ENCODE measurements at places on chromosomes 1 and 21. TPM values are rescaled to one million over a fixed set of nuclear protein-coding genes. Genes with fewer than 3 reads are reported as not detected.

DNA sequence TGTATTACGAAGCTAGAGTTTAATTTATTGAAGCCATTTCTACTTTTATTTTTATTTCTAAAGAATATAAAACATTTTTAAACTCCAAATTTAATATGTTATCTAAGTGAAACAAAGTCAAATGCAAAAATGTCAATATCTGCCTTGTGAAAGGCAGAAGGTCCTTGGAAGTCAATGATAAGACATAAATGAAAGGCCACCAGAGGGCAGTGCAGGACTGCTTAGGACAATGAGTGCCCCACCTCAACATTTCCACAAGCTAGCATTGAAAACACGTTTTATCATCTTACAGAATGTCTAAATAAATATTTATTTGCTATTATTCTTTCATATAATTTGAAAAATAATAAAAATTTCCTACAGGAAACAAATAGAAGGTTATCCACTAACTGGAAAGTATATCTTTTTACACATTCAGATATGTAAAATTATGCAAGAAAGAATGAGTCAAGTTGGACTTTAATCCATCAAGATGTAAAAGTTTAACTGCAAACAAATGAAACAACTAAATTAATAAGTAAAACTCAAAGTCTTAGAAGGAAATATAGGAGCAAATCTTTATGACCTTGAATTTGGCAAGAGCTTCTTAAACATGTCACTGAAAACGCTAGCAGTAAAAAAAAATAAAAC lies 140.1 kb upstream of the FMN2 start:
- peak; percentile 67 for DNase-seq

The SLC9C2 gene
- total RNA-seq, result not detected

The AADACL4 gene
- total RNA-seq, result not detected

GRCh38 chr1:46315669-46316403 lies 12.3 kb downstream of the UQCRH start:
- no peak for DNase-seq

DNA sequence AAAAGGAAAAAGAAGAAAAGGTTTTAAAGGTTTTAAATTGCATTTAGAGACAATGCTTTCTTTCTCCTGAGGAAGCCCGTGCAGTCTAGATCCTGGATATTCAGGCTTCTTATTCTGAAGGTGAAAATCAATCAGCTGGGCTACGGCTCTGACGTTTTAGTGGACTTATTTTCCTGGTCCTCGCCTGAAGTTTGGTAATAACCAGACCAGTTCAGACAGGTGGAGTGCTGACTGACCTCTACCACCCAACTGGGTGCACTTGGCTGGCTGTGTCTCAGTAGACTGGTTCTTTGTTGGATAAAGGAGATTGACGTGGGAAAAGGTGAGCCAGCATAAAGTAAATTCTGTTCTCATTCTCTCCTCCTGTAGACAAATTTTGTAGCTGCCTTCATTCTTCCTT lies 7.2 kb upstream of the ATP1A1 start:
- no peak for DNase-seq

The OR2T2 gene
- not detected for total RNA-seq

- no peak for DNase-seq
Observed at GRCh38 chr21:37368541-37369279, 2.1 kb downstream of the DYRK1A start.

The CENPL gene
- 33.1 TPM for total RNA-seq

GRCh38 chr1:208065862-208066261 lies 154.9 kb upstream of the CD34 start:
- no peak for DNase-seq

GRCh38 chr1:35426097-35426586 lies 131.1 kb downstream of the KIAA0319L start:
- no peak for DNase-seq

GRCh38 chr1:20153000-20153418 lies 13.9 kb downstream of the PLA2G2F start:
- peak; percentile 78 for DNase-seq

DNA sequence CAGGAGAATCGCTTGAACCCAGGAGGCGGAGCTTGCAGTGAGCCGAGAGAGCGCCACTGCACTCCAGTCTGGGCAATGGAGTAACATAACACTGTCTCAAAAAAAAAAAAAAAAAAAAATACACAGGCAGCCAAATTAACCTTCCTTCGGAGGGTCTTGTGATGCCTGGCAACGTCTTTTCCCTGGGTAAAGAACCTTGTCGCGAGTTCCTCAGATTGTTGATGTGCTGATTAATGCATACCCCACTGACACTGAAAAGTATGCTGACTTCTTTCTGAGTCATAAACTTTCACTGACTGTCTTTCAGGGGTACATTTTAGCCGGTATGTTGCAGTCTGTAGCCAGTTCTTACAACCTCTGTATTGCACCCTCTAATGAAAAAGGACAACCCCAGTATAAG lies 95.1 kb upstream of the SOD1 start:
- no peak for DNase-seq

The MX2 gene
- 2.1 TPM for total RNA-seq

DNA sequence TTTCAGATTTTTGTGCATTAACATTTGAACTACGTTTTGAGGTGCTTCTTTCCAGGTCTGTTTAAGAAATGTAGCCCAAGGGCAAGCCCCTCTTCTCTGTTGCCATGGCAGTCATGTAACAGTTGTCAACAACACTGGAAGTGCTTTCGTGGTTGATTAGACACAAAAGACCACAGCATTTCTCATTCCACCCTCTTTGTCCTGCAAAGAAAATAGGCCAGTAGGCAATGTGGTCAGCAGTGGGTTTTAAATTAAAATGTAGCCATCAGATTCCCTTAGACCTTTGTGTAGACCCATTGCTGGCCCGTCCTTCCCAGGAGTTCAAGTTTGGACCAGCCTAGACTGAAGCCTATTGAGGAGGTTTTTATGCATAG lies 35.4 kb downstream of the VANGL1 start:
- no peak for DNase-seq

DNA sequence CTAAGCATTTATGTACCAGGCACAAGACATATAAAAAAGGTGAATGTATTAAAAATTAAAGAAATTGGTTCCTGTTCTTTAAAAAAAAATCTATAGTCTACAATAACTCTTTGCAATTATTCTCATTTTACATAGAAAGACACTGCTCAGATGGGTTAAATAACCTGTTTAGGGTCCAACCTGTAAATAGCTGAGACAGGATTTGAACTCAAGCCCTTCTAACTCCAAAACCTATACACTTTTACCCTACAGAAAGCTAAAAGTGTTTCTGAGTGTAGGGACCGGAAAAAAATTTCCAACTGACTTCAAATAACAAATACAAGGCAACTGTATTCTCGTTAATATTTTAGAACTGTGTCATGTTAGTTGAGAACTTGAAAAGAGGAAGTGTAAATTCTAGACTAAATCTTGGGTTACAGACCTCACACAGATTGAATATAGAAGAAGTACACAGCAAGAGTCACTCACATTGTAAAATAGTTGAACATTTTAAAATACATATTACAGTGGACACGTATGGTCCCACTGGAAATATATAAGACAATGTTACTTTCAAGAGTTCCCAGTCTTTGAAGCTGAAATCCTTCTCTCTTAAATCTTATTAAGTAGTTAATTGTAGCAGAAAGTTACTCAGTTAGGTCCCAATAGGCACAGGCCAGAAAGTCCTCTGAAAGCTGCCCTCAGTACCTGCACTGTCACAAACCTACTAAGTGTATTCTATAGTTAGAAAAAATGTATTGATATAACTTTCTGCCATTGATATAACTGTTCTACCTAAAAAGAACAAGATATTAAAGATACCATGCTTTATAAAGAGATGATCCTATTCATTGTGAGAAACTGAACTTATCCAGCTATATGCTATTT lies 7.3 kb downstream of the EDEM3 start:
- no peak for DNase-seq

The SRP9 gene
- total RNA-seq, result 647 TPM

- no peak for DNase-seq
Observed at GRCh38 chr1:7253988-7254587, 468.8 kb downstream of the CAMTA1 start.

DNA sequence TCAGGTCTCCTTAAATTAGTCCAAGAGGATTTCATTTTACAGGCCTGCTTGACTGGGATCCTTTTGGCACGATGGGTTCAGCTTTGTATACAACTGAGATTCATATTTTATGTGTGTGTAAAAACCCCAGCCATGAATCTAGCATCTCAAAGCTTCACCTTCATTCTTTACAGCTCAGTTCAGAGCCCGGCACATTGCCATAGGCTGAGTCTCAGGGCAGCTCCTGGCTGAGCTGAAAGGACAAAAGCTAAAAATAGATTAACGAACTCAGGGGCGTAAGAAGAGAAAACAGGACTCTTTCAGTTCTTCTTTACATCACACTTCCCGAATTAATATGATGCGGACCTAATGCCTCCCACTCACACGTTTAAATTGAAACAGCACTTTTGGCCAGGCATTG lies 262.8 kb upstream of the PBX1 start:
- DNase-seq, result no peak

GRCh38 chr1:17212009-17212408 lies 7.1 kb downstream of the PADI1 start:
- no peak for DNase-seq

DNA sequence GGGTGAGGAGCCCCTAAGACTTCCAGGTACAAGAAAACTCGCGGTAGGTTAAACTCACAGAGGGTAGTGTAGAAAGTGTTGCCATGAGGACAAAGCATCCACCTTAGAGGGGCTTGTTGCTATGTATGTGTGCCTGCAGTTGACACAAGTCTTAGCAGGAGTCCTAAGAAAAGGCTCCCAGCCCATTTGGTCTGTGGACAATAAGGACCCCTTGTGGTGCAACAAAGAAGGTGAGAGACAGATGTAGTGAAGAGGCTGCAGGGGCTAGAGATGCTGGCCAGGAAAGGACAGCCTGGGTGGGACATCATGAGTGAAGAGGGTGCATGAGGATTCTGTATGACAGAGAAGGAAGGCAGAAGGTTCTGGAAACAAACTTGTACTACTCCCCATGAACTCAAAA lies 36.3 kb upstream of the IL10 start:
- DNase-seq, result no peak

DNA sequence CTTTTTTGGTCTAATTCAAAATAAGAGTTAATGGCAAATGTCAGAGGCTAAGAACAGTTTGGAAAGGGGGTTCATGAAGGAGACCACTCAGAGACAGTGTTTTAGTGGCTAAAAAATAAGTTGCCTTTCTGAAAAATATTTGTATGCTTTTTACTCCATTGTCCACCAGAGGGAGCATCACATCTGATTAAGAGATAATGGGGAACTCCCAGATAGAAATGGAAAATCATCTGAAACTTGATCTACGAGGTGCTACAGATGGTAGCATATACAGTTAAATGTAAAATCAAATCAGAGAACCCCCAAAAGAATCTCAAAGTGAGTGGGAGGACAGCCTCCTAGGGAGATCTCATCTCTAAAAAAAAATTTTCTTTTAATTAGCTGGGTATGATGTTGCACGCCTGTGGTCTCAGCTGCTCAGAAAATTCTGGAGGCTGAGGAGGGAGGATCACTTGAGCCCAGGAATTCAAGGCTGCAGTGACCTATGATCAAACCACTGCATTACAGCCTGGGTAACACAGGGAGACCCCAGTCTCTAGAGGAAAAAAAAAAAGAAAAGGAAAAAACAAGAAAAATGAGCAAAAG lies 9.7 kb downstream of the SMYD3 start:
- peak; percentile 55 for DNase-seq

The RBM8A gene
- total RNA-seq, result 181 TPM

GRCh38 chr1:21449906-21450305 lies 10.0 kb downstream of the NBPF3 start:
- no peak for DNase-seq

GRCh38 chr1:3005771-3006170 lies 15.5 kb upstream of the ACTRT2 start:
- DNase-seq, result no peak

The CHI3L2 gene
- total RNA-seq, result not detected

GRCh38 chr21:20388400-20388799 lies 609.8 kb upstream of the NCAM2 start:
- DNase-seq, result no peak

- DNase-seq, result no peak
Observed at GRCh38 chr21:44912158-44912473, 8.6 kb downstream of the ITGB2 start.

The FBXO28 gene
- total RNA-seq, result 52.9 TPM

DNA sequence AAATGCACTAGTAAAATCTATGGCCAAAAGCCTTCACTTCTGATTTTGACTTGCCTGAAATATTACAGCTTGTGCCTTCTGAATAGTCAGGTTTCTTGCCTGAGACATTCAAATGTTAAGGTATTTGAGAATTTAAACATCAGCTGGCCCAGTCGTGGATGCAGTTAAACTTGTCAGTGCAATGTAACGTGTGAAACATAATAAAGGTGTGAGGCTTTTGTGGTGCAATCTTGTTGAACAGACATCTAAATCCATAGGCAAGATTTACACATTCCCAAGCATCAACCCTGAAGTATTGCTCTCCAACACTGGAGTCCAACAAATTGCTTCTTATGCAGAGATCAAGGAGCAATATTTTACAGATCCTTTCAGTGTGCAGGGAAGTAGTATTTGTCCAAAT lies 4.4 kb downstream of the CCN1 start:
- no peak for DNase-seq

- peak; percentile 90 for DNase-seq
Observed at GRCh38 chr1:201792534-201793305, 36.2 kb upstream of the IPO9 start.

DNA sequence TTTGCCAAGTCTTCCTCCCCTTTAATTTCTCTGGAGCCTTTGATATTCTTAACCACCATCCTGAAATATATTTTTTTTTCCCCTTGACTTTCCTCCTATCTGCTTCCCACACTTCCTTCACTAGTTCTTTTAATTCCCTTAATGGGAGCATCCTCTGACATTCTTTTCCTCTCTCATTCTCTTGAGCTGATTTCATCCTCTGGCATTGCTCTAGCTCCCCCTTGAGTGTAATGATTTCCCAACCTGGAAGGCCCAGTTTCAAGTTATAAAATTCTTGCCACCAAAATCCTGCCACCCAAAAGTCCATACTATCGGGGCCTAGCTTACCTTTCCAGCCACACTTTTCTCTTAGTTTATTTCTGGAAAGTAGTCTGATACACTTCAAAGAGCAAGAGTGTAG lies 39.5 kb upstream of the UBE2U start:
- peak; percentile 19 for DNase-seq

- DNase-seq, result no peak
Observed at GRCh38 chr1:216450227-216450626, 27.0 kb upstream of the USH2A start.

DNA sequence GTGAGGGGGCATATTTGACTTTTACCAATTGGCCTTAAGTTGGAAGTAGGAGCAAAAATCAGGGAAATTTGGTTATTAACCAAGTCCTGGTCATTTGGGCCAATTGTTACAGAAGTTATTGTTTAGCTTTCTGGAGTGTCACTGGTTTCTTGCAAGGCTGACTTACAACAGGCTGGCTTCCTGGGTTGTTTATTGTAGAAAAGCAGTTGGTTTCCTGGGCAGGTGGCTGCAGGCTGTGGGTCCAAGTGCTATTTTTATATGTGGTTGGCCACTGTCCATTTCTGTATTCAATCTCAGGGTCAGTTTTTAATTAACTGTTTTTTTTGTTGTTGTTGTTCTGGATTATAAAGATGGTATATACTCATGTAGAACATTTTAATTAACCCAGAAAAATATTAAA lies 174.1 kb downstream of the KCNJ6 start:
- no peak for DNase-seq

The MYOG gene
- total RNA-seq, result not detected

GRCh38 chr21:43303275-43304178 lies 123.4 kb downstream of the SIK1 start:
- DNase-seq, result no peak

The RIPK4 gene
- total RNA-seq, result 10.5 TPM
